ENCODE measurements at places on chromosomes 11 and 22.

GRCh38 chr11:128116447-128116846 lies 470.9 kb downstream of the ETS1 start:
- no peak for DNase-seq

DNA sequence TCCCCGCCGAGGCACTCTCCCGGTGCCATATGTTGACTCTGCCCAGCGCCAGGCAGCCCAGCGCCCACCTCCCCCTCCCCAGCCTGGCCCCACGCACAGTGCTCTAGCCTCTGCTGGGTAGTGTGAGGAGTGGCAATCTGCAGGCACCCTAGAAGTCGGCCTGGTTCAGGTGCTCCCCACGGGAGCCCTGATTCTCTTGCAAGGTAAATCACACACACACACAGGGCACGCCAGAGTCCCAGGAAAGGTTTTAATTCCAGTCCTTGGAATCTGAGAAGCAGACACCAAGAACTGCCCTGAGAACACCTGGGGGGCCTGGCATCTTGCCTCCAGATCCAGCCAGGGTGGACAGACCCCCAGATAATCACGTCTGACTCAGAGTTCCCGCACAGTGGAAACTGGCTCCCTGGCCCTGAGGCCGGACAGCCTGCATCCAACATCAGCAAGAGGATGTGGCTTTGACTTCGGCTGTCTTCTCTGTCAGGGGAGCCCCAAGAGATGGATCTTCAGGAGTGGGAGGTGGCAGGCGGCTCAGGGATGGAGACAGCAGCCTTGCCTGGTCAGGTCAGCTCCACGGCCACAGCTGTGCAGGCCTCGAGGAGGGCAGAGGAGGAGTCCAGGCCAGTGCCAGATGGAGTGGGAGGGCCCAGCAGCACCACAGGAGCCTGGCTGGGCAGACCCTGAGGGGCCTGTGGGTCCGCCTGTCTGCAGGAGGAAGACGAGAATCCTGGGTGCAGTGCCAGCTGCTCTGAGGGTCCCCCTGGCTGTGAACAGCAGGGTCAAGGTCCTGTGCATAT lies 1.1 kb upstream of the RIN1 start:
- no peak for DNase-seq

- DNase-seq, result no peak
Measured at GRCh38 chr11:124791626-124792341, 8.4 kb downstream of the MSANTD2 start.

GRCh38 chr11:46216019-46216764 lies 61.3 kb upstream of the CREB3L1 start:
- no peak for DNase-seq

GRCh38 chr22:22684580-22685561 lies 40.5 kb downstream of the GGTLC2 start:
- no peak for DNase-seq

DNA sequence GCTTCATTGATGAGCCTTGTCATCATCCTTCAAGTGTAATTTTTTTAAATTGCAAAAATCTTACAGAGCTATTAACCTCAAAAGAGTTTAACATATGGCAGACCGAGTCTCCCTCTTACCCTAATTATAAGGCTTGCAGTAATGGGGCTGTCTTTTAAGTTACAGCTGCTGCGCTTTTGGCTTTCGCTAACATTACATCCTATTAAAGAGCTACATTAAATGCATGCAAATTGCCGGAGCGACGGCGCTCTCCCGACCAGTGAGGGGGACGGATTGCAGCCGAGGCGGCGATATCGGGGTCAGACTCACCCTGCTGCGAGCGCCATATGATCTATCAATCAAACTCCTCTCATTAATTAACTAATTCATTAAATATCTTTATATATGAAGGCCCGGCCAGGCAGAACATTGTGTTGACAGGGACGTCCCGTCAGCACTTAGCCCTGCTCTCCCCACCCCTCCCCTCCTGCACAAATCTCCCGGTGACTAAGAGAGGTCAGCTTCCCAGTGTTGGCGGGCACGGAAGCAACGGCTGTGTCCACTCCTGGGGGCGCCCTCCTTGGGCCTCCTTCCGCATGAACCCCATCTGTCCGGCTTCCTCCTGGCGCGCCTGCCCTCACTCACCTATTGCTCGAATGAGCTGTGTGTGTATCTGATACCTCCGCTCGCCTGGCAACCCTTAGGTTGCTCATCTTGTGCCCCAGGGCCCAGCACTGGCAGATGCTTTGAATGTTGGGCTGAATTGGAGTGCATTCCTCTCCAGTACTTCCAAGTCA lies 156.0 kb upstream of the CADM1 start:
- no peak for DNase-seq

GRCh38 chr22:41870786-41871185 lies 37.9 kb downstream of the SREBF2 start:
- no peak for DNase-seq

DNA sequence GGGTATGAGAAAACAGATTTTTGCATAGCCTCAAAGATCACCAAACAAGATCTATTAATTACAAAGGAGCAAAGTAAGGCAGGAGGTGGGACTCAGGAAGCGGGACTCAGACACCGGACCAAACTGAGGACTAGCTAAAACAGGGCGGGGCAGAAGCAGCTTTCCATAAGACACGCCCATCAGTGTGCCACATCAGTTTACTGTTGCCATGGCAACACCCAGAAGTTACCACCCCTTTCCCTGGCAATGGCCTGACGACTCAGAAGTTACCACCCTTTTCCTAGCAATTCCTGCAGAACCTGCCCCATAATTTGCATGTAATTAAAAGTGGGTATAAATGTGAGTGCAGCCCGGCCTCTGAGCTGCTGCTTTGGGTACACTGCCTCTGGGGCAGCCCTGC lies 173.9 kb downstream of the SHANK2 start:
- DNase-seq, result no peak

GRCh38 chr11:131302836-131303235 lies 67.6 kb upstream of the NTM start:
- DNase-seq, result no peak

DNA sequence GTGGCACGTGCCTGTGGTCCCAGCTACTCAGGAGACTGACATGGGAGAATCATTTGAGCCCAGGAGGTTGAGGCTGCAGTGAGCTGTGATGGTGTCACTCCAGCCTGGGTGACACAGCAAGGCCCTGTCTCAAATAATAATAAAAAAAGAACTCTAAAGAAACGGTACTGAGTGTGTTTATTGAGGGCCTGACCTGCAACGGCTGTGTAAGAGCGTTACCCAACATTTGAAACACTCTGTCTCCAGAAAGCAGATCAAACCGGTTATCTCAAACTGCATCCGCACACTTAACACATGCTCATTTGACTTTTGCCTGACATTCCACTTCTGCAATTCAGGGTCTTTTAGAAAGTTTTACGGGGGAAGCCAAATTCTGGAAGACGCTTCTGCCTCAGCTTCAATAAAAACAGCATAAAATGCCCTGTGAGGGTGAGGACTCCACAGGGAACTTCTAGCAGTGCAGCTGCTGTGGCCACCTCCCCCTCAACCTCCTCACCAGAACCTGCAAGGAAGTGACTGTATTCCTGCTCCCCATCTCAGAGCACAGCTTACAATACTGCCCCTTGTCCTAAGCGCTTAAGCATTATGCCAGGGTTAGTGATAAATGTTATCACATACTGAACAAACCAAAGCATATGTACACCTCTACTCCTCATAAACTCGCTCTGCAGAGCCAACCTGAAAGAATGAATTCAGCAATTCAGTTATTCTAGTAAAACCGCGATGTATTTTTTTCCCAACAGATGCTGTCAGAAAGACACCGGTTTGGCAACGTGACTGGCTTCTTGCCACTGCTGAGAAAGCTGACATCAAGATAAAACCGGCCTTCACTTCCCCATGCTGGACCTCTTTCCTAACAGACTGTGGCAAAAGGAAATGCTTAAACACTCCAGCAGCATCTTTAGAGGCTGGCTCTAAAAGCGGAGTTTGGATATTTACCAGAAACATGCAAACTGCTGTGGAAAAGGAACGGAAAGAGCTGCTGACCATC lies 52.2 kb downstream of the PRDM10 start:
- DNase-seq, result no peak

GRCh38 chr11:10657308-10658271 lies 36.0 kb downstream of the IRAG1 start:
- DNase-seq, result no peak

DNA sequence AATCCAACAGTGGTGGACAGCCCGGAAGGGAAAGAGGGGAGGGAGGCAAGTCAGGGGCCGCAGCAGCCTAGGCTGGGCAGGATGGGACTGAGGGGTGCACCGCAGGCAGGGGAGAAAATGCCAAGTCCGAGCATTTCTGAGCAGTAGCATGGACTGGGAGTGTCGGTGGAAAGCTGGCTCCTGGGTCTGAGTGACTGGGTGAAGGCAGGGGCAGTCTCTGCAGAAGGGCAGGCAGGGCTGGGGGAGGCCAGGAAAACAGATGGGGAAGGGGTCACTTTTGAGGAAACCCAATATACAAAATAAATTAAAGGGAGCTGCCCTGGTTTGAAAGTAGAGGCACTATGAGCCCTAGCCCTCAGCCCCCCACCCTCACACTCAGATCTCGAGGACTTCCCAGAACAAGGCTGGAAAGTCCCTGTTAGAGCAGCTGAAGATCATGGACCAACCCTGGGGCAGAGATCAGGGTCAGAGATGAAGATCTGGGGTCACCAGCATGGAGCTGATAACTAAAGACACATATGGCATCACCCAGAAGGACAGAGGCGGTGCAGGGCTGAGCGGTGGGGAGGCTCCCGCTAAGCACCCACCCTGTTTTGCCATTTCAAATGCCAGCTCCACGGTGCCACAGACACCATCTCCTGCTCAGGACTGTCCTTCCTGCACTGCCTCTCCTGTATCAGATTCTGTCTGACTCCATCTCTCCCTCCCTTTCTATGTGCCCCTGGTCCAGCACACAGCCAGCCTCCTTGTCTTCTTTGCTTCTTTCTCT lies 32.4 kb upstream of the ETS1 start:
- DNase-seq, result no peak
